Mesangial cell (primary cell): ENCODE measurements at places on chromosomes 11 and 22. TPM values are rescaled to one million over a fixed set of nuclear protein-coding genes. Genes with fewer than 3 reads are reported as not detected.

Gene TMEM179B
- total RNA-seq, result 63.1 and 78.8 TPM in 2 replicates

Gene TMEM151A
- 0.16 and 17.6 TPM in 2 replicates for total RNA-seq

Gene DKK3
- 83.7 and 120 TPM in 2 replicates for total RNA-seq

Gene APOL3
- total RNA-seq, result 1.4 and 3.4 TPM in 2 replicates

Gene SLC25A45
- total RNA-seq, result 0.98 and 1.8 TPM in 2 replicates

Gene INS
- total RNA-seq, result not detected in 2 replicates

Gene SIRT3
- total RNA-seq, result 8.0 and 27.6 TPM in 2 replicates

Gene SLC16A8
- total RNA-seq, result 0.51 TPM in 1 of 2 replicates, not detected in the other

Gene RHOD
- total RNA-seq, result 38.5 and 94.6 TPM in 2 replicates

Gene CHADL
- 8.1 TPM in 1 of 2 replicates, not detected in the other for total RNA-seq

Gene RNF215
- 17.3 and 25.2 TPM in 2 replicates for total RNA-seq

Gene CYTH4
- total RNA-seq, result 0.65 TPM in 1 of 2 replicates, not detected in the other

Gene OR4A16
- not detected in 2 replicates for total RNA-seq
